ENCODE measurements at places on chromosomes 4 and X.

- DNase-seq = peak; percentile 63
Measured at GRCh38 chr4:108941904-108942430, 179.1 kb upstream of the ETNPPL start.

DNA sequence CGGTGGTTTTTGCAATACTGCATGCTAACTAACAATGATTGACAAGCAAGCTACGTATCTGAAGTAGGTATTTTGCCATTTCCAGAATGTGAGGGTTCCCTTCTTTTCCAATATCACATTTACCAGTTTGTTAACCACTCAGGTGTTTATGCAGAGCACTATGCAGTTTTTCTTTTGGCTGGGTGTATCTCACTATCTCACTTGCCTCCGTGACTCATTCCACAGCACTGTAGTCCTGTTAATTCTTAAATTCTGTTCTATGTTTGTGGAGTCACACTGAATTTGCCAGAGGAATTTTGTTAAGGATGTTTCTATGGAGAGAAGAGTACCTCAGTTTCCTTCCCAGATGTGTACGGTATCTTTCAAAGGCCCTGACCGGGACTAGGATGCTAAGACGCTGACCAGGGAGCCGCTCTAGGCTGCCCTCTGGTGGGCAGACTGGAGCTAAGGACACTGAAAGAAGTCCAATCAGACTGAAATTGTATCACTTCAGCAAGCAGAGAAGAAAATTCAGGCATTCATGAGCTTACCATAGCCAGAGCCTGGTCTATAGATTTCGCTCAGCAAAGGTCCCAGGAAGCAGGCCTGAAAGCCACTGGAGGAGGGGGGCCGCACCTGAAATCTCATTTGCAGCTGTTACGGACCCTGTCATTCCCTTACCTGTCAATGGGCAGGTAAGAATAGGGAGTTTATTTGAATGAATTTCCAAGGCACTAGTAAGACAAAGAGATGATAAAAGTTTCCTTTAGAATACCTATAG lies 388.4 kb upstream of the SPOCK3 start:
- DNase-seq = peak; percentile 73

GRCh38 chr4:174437749-174438148 lies 84.5 kb downstream of the HPGD start:
- DNase-seq = no peak

GRCh38 chr4:142339053-142339452 lies 507.0 kb downstream of the INPP4B start:
- peak; percentile 6 for DNase-seq

DNA sequence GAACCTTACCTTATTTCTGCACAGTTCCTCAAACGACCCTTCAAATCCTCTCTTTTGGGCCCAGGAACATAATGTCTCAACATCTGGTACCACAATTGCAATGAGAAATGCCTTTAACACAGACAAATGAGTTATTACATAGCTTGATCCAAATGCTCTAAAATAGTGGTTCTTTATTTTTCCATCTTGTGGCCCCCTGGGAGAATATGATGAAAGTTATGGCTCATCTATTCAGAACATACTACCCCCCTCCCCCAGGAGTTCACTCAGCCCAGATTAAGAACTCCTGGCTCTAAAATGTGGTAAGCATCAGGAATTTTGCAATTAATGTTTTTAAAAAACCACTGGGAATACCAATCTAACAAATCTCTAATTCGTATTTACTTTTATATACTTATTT lies 23.9 kb upstream of the CENPU start:
- no peak for DNase-seq

DNA sequence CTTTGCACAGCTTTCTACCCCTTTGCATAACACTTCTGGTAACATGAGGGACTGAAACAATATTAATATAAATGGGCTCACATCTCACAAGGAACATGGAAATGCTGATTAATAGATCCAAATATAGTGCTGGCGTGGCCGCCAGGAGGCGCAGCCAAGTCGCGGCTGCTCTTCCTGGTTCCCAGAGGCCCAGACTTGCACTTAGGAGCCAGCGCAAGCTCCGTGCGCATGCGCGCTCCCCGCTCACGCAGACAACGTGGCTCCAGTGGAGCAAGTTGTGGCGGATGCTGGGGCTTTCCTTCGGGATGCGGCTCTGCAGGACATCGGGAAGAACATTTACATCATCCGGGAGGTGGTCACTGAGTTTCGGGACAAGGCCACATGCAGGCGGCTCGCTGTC lies 318.3 kb upstream of the SLC7A11 start:
- DNase-seq = no peak

DNA sequence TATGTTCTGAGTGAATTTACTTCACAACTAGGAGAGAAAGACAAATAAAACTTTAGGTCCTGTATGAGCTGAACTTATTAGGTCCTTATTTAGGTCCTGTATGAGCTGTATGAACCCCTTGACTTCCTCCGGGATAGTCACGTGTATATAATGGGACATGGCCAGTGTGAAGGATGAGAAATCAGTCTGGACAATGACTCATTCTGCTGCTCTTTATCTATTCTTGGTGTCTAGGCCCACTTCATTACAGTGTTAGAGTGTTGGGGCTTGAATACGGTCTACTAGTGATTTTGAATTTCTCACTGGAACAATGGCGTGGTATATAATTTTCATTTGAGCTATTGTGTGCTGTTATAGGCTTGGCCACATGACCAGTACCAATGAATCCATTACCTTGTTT lies 21.9 kb downstream of the STK26 start:
- no peak for DNase-seq

GRCh38 chr4:137611998-137612700 lies 79.9 kb upstream of the PCDH18 start:
- DNase-seq = no peak

- DNase-seq = no peak
Measured at GRCh38 chr4:31085689-31086088, 365.5 kb downstream of the PCDH7 start.

DNA sequence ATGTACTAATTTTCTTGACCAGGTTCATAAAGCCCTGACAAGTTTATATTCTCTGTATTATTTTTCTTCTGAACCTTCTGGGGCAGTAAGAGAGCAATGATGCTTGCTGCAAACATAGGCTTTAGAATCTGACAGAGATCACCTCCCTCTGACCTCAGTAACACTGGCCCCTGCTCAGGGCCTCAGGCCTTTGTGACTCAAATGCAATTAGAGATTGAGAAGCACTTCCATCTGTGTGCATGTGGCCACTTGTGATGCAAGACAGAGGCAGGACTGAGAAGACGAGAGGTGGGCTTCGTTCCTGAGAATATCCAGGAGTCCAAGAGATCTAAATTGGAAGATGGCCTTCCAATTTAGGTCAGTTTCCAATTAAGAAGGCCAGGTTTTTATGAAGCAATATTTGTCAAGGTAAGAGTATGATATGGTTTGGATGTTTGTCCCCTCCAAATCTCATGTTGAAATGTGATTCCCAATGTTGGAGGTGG lies 82.8 kb upstream of the VEGFC start:
- no peak for DNase-seq

- no peak for DNase-seq
Measured at GRCh38 chr4:169898095-169898494, 128.1 kb downstream of the MFAP3L start.

DNA sequence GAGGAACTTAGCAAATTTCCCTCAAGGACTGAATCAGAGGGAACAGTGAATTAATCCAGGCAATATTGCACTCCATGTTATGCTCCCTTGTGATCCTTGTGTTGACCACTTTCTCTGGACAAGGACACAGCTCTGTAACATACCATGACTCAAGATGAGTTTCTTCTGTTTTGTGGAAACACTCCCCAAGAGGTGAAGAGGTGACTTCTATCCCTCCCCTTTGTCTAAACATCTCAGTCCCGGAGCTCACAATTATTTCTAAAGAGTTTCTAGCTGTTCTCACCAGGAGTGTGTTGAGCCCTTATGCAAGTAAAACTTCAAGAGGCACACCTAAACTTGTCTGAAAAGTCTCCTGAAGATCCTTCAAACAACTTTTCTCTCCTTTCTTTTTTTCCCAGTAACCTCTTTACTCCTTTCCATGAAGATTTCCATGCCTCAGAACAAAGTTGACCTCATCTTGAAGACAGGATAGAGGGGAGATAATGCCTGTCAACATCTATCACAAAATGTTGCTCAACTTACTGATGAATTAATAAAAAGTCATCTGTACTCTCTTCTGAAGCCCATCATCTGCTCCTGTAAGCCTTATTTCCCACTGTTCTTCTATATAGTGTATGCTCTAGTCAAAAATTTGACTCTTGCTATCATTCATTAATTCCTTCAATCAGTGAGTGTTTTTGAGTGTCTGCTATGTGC lies 429.1 kb downstream of the SPRY1 start:
- no peak for DNase-seq

GRCh38 chr4:142840516-142841123 lies 5.5 kb downstream of the INPP4B start:
- peak; percentile 60 for DNase-seq

- peak; percentile 38 for DNase-seq
Measured at GRCh38 chrX:75156531-75156945, 455 bp upstream of the ABCB7 start.

- DNase-seq = no peak
Measured at GRCh38 chrX:152674135-152674534, 24.5 kb upstream of the MAGEA3 start.

DNA sequence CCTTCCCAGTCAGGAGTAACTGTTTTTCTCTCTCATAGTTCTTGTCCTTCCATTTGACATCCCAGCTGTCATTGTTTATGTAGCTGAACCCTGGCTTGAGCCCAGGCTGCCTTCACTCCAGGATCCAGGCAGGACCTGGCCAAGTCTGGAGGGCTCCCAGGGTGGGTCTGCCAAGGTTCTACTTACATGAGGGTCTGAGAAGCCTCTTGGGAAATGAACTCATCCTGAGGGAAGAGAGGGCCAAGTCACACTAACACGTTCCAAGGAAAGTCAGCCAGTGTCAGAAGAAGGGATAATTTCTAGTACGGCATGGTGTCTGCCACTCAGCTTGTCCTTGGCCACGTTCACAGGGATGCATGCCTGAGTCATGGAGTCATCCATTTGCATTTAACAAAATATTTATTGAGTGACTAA lies 54.8 kb upstream of the SRD5A3 start:
- no peak for DNase-seq

DNA sequence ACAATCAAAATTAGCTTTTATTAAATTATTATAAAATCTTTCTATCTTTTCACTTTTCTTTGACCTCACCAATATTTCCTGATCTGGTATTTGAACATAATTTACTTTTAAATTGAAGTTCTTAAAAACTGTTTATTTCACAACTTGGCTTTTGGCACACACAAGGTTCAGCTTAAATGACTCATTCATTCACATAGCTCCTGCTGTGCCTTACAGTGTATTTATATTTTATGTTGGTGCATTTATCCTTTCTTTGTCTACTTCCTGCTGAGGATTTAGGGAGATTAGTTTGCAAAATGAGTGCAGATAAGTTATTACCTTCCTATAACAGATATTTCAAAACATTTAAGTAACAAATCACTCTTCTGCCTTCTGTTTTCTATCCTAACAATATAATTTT lies 430.6 kb downstream of the DTHD1 start:
- no peak for DNase-seq

DNA sequence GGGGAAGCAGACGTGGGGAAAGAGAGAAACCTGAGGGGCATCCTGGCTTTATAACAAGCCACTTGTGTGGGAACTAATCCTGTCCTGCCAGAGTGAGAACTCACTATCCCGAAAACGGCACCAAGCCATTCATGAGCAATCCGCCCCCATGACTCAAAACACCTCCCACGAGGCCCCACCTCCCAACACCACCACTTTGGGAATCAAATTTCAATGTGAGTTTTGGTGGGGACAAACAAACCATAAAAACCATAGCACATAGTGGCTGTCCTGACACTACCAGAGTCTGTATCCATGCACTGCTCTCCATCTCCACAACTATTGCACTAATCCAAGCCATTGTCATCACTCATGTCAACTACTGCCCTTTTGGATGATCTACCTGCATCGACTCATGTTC lies 28.5 kb upstream of the SEPTIN6 start:
- DNase-seq = no peak

GRCh38 chr4:26731351-26732035 lies 129.1 kb upstream of the STIM2 start:
- DNase-seq = no peak

- no peak for DNase-seq
Measured at GRCh38 chr4:28879900-28880299, 1840.3 kb upstream of the PCDH7 start.

GRCh38 chr4:139913995-139914598 lies 239.9 kb downstream of the MAML3 start:
- no peak for DNase-seq

DNA sequence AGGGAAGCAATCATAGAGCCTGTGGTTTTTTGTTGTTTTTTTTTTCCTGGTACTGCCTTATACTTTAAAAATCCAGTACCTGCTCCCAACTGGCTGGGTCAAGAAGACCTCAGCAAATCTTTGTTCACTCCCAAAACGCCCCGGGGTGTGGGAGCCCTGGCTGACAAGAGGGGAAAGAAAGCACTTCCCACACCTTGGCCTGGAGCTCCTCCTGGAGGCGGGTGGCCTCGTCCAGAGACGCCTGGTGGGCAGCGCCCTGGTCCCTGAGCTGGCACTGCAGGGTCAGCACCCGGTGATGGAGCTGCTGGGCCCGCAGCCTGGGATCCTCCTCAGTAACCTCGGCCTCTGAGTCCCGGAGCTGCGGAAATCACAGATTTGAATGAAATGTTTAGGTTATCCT lies 38.2 kb downstream of the C4orf50 start:
- DNase-seq = peak; percentile 90

DNA sequence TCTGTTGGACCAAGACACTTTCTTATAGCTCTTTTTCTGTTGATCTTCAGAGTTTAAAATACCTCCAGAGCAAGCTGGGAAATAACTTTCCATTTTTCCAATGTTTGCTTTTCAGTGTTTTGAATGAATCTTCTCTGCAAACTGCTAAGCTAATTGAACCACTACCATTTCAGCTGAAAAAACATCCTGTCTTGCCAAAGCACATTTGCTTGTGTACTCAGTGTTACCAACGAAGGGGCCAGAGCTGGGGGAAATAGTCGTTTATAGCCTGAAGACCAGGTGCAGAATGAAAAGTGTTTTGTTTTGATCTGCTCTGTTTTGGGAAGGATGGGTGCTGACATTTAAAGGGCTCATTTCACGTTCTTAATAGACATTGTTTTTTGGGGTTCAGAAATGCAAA lies 88.4 kb upstream of the CLNK start:
- DNase-seq = peak; percentile 89

- peak; percentile 74 for DNase-seq
Measured at GRCh38 chrX:140354431-140355120, 150.3 kb downstream of the SOX3 start.

GRCh38 chr4:113616443-113616842 lies 145.1 kb downstream of the CAMK2D start:
- peak; percentile 5 for DNase-seq

DNA sequence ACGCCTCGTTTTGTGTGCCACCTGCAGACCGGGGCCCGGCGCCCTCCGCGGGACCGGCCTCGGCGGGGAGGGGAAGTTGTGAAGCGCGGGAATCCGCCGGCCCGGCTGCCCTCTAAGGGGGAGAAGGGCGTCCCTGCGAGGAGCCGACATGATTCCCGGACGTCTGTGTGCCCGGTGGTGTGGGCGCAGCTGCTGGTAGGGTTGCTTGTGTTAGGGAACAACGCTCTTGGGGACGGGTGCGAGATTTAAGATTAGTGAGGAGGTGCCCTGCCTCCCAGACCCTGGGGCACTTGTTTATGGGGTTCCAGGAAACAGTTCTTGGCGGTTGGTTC lies 627 bp downstream of the CDKN2AIP start:
- DNase-seq = peak; percentile 70

- no peak for DNase-seq
Measured at GRCh38 chrX:13661735-13662288, 8.9 kb downstream of the TCEANC start.

GRCh38 chr4:26289401-26289800 lies 31.4 kb upstream of the RBPJ start:
- DNase-seq = no peak

All from DMS53 (cell line).